Stimulated activated CD4-positive, alpha-beta T cell treated with anti-CD3 and anti-CD28 coated beads, Interleukin-2, amount 100 ng/mL, for 24 hours (primary cell): ENCODE measurements at places on chromosomes 7 and 10.

GRCh38 chr7:32056767-32057166 is 13.4 kb downstream of the PDE1C start:
- DNase-seq: no peak

DNA sequence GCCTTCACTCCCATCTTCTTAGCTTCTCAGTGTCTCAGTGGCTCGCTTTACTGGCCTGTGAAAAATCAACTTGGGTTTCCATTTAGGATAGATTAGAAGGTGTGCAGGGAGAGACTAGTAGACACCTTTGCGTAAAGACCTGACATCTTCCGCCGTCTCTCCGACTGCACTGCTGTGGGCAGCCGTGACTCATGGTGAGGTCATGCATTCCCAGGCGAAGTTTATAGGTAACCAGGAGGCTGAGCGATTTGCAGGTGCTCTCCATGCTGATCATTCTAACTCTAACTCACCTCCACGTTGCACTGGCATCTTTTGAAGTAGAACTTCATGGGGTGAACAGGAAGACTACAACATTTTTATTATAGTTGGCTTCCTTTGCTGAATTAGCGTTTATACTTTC is 68.0 kb upstream of the ZNF438 start:
- peak; percentile 70 for DNase-seq

- no peak for DNase-seq
Measured at GRCh38 chr10:84683550-84683949, 355.2 kb downstream of the CCSER2 start.

DNA sequence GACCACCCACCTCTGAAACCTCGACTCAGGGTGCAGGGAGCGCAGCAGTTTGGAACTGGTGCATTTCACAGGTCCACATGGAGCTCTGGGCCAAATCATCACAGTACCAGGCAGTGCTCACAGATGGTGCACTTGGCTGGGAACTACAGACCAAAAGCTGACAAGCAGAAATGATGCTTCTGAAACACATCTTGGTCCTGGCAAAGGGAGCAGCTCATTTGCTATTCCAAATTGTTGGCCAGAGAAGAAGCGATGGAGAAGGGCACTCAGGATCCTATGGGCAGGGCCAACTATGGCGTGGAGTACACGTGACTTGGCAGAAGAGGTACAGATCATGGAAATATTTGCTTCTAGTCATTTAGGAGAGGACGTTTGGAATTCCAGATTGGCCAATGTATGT is 383.9 kb downstream of the CALN1 start:
- no peak for DNase-seq

GRCh38 chr10:124323806-124324205 is 94.9 kb downstream of the OAT start:
- DNase-seq: no peak

DNA sequence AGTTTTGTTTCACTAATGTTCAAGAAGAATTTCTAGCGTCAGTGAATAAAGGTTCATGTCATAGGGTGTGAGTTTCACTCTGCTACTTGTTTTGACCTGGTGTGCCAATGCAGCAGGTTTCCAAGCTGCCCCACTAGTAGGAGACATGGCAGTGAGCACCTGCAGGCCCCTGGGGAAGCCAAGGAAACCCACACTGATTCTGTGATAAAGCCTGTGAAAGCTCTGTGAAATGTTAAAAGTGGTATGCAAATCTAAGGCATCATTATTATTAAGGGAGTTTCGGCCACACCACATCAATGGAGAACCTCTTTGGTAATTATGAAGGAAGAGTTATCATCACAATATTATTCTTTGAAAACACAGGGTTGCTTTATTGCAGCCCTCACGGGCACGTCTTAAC is 46.4 kb downstream of the ABCB5 start:
- no peak for DNase-seq
